ENCODE measurements at places on chromosomes 6 and 20.

GRCh38 chr20:60137657-60138245, 179.5 kb downstream of the CDH26 start:
- no peak for DNase-seq

GRCh38 chr6:144590532-144590931, 305.4 kb downstream of the UTRN start:
- DNase-seq = no peak

DNA sequence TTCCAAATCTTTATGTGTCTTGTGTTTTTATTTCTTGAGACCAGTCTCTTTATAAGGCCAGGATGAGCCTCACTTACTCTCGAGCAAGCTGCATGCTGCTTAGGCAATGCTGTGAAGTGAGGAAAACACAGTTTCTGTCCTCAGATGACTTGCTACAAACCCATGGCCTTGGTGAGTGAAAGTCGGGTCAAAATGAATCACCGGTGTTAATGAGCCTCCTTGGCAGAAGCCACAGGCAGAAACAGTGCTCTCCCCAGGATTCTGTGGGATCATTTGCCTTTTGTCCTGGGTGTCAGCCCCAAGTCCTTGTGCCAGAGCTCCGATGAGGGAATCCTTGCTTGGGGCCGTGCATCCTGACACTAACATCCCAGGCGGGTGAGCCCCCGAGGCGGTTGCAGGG, 482.5 kb downstream of the QKI start:
- DNase-seq = no peak

DNA sequence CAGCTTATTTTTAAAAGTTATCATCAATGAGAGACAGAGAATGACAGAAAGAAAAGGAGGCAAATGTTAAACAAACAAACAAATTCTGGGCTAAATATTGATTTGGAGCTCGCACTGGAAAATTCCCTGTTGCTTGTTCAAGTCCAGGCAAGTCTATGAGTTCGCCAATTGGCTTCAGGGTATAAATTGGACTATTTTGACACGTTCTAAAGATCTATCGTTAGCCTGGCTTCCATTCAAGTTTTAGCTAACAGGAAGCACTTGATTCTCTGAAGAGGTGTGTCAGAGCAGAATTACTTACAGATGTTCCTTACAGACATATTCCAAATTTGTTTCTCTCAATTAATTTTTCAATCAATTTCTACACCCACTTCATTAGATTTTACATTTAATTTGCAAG, 15.8 kb upstream of the RFPL4B start:
- no peak for DNase-seq

- peak; percentile 16 for DNase-seq
Observed at GRCh38 chr6:137094411-137095008, 49.7 kb upstream of the IL20RA start.

Measured in activated naive CD4-positive, alpha-beta T cell (primary cell).